ENCODE measurements at places on chromosomes 7 and 10.

- DNase-seq: no peak
Measured at GRCh38 chr7:121138262-121138933, 149.9 kb downstream of the CPED1 start.

DNA sequence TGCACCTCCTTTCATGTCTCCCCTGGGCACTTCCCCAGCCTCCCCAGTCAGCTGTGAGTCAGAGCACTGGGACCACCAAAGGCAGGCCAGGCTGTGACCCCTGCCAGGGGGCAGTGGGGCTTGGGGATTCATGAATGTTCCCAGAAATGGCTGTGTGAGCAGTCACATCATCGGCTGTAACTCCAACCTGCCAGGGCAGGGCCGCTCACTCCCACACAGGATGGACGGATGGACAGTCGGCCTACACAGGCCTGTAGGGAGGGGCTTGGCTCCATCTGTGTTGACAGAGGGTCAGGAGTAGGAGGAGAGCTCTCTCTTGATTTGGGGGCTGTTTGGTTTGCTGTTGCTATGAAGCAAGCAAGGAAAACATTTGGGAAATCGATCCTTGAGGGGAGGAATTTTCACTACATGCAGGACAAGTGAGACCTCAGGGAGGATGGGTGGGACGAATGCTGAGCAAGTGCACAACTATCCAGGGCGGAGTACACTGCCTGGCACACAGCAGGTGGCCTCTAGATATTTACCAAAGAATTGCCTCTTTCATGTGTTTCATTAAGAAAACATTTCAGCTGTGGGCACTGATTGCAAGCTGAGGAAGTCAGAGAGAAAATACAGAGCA, 2.9 kb upstream of the IGFBP1 start:
- peak; percentile 62 for DNase-seq

- peak; percentile 85 for DNase-seq
Measured at GRCh38 chr10:72334825-72335393, 19.8 kb downstream of the DNAJB12 start.

DNA sequence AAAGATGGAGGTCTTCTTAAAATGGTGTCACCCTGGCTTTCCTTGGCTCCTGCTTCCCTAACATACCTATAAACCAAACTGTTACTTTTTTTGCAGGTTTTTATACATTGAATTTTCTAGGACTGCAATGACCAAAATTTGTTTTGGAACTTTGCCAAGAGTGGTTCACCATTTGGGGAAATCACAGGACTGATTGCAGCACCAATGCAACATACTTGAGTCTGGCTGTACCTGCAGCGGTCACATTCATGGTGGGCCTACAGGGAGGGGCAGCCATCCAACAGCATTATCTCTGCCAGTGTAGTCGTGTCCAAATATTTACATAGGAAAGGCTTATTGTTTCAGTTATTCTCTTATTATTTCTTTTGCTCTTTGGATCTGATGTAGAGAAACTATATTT, 69.0 kb downstream of the HACD1 start:
- no peak for DNase-seq

GRCh38 chr7:113383638-113384037, 265.3 kb upstream of the SMIM30 start:
- DNase-seq: no peak

DNA sequence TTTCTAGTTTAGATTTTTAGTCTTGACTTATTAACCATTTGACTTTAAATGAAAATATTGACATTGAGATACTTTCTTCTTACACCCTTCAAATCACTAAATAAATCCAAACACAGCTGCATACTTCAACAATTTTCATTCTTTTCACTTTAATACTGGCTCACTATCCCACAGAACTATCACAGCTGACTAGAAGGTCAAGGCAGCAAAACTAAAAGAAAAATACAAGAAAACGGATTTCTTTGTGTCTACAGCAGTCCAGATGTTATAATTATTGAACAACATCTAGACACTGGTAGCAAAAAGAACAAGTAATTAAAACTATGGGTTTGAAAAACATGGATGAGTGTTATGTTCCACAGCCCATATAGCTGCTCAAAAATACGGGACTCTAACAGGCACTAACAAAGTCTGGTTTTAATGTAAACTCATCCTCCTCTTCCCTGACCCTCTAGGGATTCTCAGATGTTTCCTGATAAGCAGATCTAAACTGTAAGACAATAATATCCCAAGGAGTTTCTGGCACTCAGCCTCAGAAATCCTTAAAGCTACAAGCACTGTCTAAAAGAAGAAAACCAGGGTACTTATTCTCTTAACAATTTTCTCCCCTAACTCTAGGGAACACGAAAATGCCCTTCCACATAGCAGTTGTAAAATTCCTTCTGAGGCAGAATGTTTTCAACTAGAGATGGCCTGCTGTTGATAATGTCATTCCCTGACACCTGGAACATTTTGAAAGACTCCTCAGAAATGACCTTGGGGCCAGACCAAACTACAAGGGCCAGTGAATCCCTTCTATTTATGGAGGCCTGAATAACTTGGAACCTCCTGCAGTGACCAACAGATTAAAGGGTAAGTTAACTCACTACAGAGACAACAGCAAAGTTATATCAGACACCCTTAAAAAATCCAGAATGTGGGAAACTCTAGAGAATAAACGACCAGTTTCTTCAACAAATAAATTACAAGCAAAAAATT, 12.8 kb downstream of the DNMBP start:
- DNase-seq: no peak

DNA sequence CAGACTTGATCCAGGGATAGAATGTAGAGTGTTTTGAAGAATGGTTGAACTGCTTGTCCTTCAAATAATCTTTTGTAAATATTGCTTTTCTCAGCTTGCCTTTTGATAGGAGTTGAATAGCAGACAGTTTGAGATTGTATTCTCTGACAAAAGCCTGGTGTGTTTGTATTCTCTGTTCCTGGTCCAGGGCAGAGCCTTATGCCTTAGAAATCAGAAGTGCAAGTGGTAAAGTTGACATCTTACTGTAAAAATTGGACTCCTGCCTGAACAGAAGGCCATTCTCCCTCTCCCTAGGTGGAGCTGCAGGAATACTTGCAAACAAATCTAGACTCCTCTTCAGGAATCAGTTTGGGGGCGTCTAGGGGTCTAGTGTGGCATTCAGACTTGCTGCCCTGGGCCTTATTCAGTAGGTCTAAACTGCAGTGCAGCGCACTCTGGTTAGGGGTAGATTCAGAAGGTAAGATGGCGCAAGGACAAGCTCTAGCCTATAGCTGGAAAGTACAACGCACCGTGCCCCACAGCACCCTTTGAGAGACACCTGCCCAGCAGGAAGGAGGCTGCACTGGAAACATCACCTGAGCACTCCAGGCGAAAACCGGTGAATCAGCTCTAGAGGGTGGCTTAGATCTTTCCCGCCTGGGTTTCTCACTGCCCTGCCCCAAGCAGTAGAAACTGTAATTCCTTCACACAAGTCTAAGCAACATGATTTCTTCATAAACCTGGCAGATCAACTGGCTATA, 608.5 kb upstream of the GALNT17 start:
- DNase-seq: no peak

GRCh38 chr7:44387389-44387788, 62.0 kb upstream of the CAMK2B start:
- no peak for DNase-seq

DNA sequence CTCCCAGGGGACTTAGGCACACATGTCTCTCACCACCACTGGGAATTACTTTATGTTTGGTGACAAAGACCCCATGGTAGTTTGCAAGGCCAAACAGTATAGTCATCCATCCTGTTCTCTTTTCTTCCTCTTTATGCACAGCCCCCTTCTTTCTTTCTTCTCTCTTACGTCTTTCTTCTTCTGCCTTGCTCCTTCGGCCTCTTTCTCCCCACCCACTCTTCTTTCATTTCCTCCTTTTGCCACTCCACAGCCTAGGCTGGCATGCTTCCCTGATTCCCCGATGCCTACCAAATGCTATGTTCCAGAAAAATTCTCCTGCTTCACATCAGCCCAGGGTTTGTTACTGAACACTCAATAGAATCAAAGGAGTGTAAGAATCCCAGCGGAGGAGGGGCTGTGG, 62.4 kb upstream of the MKLN1 start:
- DNase-seq: no peak

DNA sequence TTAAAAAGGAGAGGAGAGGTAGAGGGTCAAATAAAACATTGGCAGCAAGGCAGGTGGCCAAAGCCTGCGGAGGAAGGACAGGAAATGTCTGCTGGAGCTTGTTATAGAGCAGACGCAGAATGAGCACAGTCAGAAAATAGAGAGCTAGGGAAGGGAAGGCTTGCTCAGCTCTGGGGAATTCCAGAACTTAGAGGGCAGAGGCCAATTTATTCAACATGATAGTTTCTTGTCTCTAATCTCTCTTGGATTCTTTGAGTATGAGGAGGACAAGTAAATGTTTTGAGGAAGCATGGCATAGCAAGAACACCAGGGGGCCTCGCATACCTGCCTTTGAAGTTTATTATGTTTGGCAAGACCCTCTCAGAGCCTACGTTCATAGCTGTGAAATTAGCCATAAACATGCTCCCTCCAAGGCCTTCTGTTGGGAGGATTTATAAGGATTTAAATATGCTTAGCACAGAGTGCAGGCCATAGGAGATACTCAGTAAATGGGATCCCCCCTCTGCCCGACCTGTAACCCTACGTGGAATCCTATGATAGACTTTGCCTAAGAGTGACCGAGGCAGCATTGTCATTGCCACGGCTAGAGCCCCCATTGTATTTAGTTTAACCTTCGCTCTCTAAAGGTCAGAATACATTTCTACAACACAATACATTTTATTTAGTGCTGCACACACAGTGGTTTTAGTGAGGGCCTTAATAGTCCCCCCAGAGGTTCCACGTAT, 293.9 kb downstream of the CCDC3 start:
- peak; percentile 98 for DNase-seq

GRCh38 chr7:4479367-4480039, 202.6 kb upstream of the FOXK1 start:
- peak; percentile 66 for DNase-seq

- DNase-seq: no peak
Measured at GRCh38 chr10:112434988-112435619, 11.6 kb downstream of the ZDHHC6 start.

GRCh38 chr7:129351320-129351719, 82.9 kb upstream of the STRIP2 start:
- peak; percentile 10 for DNase-seq

DNA sequence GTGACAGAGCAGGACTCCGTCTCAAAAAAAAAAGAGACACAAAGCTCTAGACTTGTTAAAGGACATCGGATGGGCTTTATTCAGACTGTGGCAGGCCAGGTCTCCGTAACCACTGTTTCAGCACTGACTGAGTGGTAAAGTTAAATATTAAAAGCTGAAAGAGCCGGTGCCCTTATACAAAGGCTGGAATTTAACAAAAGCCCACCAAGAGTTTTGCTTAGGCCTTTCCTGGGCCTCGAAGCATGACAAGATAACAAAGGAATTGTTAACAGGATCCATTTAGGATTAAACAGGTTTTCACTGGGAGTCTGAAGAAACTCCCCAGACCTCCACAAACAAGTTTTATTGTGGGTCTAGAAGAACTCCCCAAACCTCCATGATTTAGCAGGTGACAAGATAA, 727.8 kb downstream of the TYW1 start:
- no peak for DNase-seq

- DNase-seq: peak; percentile 25
Measured at GRCh38 chr10:5543623-5544022, 18.9 kb downstream of the CALML3 start.

GRCh38 chr10:133117688-133118071, 30.0 kb downstream of the ADGRA1 start:
- no peak for DNase-seq

DNA sequence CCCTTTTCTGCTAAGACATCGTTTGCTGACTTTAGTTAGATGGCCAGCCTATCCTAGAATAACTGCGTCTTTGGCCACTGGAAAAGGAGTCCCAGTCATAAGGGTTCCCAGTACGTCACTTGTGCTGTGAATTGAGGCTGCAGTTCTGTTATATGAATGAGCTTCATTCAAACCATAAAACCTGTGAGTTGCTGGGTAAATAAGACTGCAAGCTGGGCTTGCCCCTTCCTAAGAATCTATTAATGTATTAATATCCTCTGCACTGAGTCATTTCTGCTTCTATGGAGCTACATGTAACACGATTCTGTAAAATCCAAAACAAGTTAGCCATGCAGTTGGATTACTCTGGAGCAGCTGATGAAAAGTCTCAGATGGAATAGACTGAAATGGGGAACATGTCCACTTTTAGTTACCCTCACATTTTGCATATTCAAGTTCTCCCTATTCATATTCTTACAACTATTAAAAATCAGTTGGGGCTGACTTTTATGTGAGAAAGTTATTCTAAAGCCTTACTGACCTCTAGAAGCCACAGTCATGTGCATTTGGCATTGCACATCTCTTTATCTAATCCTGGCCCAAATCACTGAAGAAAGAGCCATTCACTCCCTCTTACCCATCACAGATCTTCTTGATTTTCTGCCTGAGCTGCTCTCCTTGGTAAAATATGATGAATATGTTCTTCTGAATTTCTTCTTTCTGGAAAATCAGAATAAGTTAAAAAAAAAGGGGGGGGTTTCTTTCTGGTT, 41.8 kb upstream of the TMEM213 start:
- DNase-seq: no peak

- DNase-seq: peak; percentile 51
Measured at GRCh38 chr7:77415476-77415822, 700 bp downstream of the GSAP start.

DNA sequence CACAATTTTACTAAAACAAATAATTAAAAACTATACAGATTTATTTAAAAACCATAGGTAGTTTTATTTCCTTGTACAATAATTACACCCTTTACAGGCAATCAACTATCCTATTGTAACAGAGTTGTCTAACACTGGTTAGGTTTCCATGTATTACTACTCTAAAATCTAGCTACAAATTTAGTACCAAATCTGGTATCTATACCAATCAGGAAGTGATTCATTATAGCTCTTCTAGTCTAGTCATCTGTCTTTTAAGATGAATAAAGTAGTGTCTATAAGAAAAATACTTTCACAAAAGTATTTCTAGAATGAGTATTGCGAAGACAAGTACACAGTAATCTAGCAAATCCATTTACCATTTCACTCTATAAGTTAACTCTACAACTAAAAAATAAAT, 16.9 kb downstream of the ZNF800 start:
- DNase-seq: no peak

- peak; percentile 23 for DNase-seq
Measured at GRCh38 chr10:106705681-106706100, 458.8 kb downstream of the SORCS1 start.

- peak; percentile 65 for DNase-seq
Measured at GRCh38 chr7:43659549-43659896, 69.8 kb downstream of the COA1 start.

- DNase-seq: peak; percentile 79
Measured at GRCh38 chr10:22433875-22434274, 88.6 kb downstream of the SPAG6 start.

GRCh38 chr10:74799721-74800221, 26.6 kb upstream of the KAT6B start:
- DNase-seq: peak; percentile 94

DNA sequence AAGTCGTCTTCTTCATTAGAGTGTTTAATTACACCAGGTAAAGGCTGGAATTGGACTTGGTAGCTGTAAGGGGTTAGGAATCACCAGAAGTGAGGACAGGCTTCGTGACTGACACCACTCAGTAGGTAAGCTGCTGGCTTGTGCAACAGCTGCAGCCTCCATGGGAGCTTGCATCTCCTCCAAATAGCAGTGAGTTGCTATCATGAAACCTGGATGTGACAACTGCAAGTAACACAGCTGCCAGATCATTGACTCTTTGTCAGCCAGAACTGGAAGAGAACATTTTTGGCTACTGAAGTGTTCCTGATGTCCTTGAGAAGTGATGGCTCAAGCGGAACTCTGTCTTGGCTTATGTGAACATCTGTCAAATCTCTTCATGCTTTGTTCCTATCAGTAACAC, 64.1 kb upstream of the MSRB2 start:
- no peak for DNase-seq

Measured in Caki2 (cell line).